Stimulated activated CD4-positive, alpha-beta T cell treated with anti-CD3 and anti-CD28 coated beads, Interleukin-1b, Interleukin-23, amount 100 ng/mL, for 4 hours (primary cell): ENCODE measurements at places on chromosomes 16 and 17.

DNA sequence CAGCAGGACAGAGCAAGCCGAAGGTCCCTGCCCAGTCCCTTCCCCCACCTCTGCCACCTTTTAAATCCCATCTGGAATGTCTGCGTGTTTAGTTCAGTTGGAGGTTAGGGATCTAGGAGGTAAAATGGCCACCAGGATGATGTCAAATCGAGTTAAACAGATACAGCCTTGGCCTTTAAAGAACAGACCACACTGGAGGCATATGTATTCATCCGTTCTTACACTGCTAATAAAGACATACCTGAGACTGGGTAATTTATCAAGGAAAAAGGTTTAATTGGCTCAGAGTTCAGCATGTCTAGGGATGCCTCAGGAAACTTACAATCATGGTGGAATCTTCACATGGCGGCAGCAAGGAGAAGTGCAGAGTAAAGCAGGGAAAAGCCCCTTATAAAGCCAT lies 167.8 kb upstream of the CACNG5 start:
- DNase-seq: no peak

- no peak for DNase-seq
These were observed 1000.4 kb downstream of the CDH11 start for GRCh38 chr16:64121473-64121872.

GRCh38 chr17:44931376-44931775 lies 16.1 kb upstream of the GFAP start:
- no peak for DNase-seq

GRCh38 chr17:40548491-40548981 lies 16.7 kb downstream of the CCR7 start:
- no peak for DNase-seq

DNA sequence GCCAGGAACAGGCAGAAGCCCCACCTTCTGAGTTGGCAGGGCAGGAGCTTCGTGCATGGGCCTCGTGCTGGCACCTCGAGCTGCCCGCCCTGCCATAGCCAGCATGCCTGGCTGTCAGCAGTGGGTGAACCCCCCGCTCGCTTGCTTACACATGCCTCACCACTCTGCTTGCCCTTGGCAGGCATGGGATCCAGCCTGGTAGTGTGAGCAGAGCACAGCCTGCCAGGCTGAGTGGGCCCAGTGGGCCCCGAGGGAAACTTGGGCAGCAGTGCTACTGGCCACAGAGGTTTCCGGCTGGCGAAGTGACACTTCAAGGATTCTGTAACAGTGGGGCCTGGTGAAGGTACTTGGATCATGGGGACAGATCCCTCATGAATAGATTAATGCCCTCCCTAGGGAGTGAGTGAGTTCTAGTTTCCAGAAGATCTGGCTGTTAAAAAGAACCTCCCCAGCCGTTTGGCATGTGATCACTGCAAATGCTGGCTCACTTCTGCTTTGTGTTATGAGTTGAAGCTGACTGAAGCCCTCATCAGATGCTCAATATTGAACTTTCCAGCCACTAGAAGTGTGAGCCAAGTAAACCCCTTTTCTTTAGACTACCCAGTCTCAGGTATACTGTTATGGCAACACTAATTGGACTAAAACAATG lies 114.7 kb downstream of the BCAS3 start:
- no peak for DNase-seq

GRCh38 chr17:52035336-52035915 lies 123.1 kb downstream of the CA10 start:
- DNase-seq: no peak
